Kidney tubule cell (primary cell): ENCODE measurements at places on chromosomes 11 and 22.

DNA sequence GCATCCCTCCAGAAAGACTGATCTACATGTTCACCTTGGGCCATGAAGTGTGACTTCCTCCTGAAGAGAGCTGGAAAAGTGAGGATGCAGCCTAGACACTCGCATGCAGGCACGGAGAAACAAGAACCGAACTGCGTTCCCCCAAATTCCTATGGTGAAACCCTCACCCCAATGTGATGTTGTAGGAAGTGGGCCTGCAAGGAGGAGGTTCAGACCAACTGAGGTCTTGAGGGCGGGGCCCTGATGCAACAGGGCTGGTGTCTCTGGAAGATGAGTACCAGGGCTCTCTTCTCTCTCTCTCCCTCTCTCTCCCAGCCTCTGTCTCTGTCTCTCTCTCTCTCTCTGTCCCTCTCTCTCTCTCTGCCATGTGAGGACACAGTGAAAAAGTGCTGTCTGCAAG, 501.1 kb downstream of the BRD1 start:
- no peak for DNase-seq

DNA sequence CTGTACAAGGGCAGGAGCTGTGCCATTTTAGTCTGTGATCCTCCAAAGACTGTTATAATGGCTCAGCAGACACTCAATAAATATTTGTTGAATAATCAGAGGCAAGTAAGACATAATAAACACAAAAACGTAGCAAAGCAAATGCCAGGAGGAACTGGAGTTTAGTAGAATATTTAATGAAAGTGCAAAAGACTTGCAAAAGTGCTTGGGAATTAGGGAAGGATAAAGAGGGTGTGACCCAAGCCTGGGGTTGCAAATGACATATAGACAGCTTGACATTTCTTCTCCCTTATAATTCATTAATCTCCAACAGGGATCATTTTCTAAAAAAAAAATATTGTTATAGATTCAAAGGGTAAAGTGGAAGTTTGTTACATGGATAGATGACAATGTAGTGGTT, 212.7 kb upstream of the PGR start:
- DNase-seq: no peak

DNA sequence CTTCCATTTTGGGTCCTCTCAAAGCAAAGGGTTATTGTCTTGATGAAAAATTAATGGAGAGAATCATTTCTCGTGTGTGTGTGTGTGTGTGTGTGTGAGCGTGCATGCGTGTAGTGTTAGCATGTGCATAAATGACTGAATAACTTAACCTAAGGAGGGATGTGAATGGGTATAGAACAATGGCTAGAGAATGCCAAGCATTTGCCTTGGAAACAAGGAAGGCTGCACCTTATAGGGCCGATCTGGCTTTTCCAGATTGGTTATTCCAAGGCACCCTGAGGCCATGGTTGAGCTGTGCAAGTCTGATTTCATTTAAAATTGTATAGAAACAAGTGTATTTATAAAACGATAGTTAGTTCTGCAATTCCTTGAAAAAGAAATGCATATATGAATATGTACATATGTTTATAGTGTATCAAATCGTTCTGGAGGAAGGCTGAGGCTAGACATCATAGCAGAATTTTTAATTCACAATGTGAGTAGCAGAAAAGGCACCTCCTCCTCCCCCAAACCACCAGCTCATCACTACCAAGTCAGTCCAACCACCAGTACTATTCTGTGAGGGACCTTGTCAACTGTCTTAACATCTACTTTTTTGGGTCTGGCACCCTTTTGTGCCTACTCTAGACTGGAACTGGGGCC, 322.7 kb upstream of the ISX start:
- DNase-seq: no peak

- no peak for DNase-seq
Measured at GRCh38 chr11:65894034-65894591, 3.6 kb downstream of the CCDC85B start.

- DNase-seq: no peak
Measured at GRCh38 chr11:127568891-127569290, 568.3 kb upstream of the KIRREL3 start.

GRCh38 chr11:126410649-126411048, 55.2 kb downstream of the ST3GAL4 start:
- DNase-seq: no peak

DNA sequence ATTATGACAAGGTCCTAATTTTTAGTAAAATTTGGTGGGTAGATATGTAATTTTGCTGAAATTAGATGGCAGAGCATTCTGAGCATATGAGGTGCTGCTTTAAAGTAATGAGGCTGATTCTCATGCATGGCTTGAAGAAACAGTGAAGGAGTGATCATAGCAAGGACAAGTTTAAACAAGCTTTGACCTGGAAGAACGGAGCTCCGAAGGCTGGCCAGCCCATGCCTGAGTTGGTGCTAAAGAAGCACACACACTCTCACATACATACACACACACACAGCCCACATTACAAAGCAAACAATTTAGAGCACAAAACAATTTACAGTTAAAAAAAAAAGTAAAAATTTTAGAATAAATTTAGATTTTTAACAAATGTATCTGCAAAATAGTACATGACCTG, 150.7 kb downstream of the DCDC1 start:
- no peak for DNase-seq

DNA sequence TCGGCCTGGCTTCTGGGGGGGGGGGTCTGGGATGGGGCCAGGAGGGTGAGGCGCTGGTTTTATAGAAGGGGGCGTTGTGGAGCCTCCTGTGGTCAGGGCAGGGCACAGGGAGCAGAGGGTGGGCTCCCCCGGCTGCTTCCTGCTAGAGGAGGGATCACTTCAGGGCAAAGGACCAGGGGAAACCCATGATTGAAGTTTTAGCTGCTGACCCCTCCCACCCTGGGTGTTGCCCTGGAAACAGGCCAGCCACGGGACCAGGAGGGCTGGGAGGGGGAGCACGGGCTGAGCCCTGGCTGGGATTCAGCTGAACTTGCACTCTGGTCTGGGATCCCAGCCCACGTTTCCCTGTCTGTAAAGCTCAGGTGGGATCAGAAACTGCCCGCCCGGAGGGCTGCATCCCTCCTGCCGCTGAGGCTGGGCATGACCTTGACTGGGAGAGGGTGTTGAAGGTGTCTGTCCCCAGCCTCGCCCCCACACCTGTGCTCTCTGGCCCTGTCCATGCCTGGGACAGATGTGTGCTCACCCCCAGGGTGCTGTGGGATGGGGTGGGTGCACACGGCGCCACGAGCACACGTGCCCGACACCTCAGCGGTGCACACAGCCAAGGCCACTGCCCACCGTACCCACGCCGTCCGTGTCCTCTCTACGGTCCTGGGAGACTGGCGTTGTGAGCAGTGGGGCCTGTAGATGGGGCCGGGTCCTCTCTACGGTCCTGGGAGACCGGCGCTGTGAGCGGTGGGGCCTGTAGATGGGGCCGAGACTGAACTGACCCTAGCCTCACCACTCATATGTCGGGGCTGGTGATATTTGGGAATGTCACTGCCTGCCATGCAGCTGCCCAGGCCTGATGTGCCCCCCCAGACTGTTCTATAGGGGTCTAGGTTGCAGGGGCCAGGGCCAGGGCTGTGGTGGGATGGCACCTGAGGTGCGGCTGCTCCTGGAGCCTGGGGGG, 2.3 kb downstream of the TSPAN4 start:
- peak; percentile 84 for DNase-seq

DNA sequence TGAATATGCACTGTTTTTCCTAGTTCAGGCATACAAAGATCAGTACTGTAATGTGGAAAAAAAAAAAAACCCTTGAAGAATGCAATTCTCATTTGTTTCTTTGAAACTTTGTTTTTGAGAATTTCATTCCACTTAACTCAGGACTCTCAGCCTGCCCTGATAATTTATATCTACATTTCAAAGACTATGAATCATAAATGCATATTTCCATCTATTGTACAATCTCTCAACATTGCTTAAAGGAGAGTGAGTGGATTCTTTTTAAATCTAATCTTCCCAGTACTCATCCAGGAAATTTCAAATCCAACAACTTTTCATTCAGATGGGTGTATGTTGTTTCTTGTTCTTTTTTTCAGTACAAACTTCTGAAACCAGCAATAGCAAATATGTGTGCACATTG, 322.2 kb upstream of the DDI1 start:
- no peak for DNase-seq
